ENCODE measurements at places on chromosomes 4 and X.

DNA sequence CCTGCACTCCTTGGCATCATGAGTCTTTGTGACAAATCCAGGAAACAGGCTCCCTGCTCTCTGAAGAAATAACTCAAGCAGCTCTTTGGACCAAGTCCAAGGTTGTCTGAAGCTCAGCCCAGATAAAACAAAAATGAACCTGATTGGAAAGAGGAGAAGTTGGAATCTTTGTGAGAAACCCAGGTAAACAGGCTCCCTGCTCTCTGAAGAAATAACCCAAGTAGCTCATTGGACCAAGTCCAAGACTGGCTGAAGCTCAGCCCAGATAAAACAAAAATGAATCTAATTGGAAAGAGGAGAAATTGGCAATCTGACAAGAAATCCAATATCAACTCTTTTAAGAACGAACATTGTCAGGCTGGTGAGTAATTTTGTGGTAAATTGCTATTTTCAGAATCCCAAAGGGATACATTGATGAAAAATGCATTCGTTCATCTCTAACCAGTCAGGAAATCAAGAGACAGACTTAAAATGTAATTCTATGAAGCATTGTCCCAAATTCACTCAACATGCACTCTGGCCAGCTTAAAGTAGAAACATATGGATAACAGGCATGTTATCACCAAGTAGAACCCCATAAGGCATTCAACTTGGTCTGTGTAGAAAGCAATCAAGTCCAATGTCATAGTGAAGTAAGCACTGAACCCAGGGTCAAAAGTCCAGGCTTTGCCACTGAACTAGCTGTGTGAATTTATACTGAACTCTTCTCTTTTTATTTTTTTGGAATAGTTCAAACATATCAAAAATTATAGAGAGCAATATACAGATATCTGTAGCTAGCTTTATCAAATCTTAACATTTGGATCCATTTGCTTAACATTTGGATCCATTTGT lies 16.8 kb upstream of the NFXL1 start:
- no peak for DNase-seq

DNA sequence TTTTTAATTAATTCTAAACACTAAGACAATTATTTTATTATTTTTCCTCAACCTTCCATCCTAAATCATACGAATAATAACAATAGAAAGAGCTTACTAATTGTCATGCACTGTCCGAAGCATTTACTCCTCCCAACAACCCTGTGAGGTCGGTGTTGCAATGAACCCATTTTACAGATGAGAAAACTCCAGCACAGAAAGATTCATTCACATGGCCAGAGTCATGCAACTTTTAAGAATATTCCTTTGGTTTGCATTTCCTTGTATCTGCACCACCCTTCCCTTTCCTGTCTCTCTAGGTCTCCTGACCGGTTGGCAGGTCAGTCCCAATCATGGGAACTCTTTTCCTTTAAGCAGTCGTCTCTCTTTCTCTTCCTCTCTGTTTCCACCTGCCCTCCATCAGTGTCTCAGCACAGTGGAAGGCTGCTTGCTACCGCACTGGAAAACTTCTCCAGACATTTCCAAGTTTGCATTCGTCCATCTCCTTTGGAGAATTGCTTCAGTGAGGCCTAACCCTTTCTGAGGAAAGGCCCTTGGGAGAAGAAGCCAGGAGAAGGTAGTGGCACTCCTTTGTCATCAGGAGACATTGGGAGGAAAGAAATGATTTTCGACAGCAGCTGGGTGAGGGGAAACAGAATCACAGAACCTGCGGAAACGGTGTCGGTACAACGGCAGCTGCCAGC lies 1.9 kb upstream of the TMSB4X start:
- no peak for DNase-seq

- DNase-seq, result no peak
Measured at GRCh38 chr4:148790691-148791090, 348.5 kb upstream of the NR3C2 start.

GRCh38 chr4:2954358-2955185 lies 8.6 kb downstream of the NOP14 start:
- DNase-seq, result no peak

- no peak for DNase-seq
Measured at GRCh38 chrX:4850312-4850711, 1136.9 kb upstream of the PRKX start.

DNA sequence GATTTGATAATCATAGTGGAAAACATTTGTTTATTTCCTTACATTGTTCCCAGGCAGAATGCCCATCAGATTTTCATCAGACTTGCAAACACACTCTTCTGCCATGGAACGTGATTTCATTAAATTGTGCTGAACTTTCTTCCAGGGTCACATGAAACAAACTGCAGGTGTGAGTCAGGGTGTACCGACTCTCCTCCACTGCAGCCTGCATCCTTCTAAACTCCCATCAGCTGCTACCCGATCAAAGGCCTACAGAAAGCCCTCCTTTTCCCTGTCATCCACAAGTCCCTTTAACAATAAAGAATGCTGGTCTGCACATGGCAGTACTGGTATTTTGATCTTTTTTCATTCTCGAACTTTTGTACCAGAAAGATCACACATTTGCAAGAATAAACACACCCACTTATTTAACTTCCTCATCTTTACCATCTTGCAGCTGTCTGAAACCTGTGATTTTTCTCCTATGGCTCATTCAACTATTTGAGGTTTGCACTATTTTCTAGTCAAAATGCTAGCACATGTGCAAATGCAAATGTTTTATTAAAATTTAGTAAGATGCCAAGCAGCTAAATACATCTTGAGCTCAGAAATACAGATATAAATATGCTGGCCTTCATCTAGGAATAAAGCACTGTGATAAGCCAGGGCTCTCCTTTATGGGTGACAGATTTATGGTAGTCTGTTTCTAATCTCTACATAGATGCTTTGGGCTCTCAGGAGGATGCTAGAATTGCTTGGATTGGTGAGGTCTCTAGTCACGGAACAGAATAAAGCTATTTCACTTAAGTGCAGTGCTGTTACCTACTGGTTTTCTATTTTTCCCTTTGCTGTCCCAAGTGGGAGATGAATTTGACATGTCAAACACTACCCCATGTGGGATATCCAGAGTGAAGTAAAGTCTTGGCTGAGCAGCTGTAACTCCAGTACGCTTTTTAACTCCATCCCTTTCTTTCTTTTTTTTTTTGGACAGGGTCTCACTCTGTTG lies 25.8 kb upstream of the ARHGAP24 start:
- no peak for DNase-seq

DNA sequence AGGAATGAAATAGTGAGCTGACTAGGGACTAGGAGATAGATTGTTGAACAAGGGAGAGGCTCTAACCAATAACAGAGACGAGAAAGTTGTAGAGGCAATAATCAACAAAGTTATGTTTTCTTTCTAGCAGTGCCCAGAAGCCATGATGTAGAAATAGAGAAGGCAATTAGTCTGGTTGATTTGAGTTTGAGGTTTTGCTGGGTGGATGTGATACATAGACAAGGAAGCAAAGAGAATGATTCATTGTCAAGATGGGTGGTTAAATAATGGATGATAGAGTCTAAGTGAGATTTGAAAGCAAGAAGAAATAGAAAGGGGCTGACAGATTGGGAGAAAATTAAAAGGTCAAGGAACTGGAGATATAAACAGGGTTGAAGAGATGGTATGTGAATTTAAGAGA lies 11.2 kb downstream of the RBM41 start:
- no peak for DNase-seq

GRCh38 chr4:119040261-119040660 lies 95.4 kb upstream of the MYOZ2 start:
- no peak for DNase-seq

- no peak for DNase-seq
Measured at GRCh38 chr4:140901736-140902336, 145.7 kb upstream of the TBC1D9 start.

DNA sequence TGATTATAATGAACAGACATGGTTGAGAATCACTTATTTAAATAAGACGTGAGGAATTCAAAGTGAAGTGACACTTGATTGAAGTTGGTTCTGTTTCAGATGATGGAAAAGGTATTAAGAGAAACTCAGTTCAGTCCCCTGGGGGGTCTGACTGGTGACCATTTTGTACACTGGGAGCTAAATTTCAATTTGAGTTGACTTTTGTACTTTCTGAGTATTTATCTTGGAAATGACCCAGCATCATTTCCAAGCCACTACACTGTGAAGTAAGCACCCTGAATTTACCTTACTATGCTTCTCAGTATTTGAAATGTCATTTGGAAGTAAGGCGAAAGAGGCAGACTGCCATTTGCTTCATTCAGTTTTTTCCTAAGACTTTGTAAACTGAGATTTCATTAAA lies 73.4 kb downstream of the CNOT6L start:
- DNase-seq, result no peak

DNA sequence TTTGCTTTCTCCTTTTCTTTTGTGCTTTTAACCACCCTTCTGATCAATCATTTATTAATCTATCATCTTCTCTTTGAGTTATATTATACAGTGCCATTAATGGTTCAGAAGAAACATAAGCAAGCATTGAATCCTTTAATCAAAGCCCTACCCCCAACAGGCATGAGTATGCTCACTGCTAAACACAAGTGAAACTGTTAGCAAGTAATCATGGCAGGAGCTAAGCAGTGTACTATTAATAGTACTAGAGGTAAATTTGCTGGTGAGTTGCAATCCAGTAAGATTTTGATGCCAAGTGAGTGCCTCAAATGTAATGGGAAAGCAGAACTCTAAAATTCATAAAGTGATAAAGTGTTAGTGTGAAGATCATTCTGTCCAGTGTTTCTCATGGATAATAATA lies 57.2 kb downstream of the FNIP2 start:
- no peak for DNase-seq

DNA sequence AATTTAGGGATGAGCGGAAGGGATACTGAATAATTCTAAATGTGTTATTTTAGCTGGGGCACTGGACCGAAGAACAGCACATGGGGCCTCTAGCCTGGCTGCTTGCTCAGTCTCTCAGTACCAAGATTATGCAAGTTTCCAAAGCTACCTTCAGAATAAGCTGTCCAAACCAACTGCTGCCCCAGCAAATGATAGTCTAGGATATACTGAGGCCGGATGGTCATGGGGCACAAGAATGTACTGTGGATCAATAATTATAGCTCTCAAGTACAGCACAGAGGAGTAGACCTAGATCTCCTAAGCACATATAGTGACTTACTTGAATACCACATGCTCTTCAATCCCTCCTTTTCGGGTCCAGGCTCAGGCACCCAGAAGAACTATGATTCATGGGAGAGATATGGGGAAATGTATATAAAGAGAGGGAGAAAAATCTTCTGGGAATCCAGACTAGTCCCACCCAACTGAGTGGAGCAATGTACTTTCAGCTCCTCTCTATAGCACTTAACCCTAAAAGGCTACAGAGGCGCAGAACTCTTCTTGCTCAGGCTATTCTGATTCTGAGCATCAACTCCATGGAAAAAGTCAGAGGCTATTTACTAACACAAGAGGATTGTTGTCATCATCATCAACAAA lies 160.3 kb upstream of the GPC4 start:
- DNase-seq, result no peak

GRCh38 chrX:22247169-22247568 lies 25.5 kb upstream of the CBLL2 start:
- no peak for DNase-seq

DNA sequence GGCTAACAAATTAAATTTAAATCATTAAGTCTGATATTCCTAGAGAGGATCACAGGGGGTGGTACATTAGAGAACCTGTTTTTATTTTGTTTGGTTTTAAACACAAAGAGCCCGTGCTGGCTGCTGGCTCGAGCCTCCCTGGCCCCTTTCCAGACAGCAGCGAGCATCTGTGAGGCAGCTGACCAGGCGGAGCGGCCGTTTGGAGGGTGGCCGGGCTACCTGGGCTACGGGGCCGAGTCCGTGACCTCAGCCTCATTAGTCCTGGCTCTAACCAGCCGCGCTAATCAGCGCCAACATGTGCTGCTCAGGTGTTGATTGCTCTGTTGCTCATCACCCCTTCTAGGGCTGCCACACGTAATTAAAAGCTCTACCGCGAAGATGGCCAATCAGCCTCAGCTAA lies 35.3 kb downstream of the DCTD start:
- DNase-seq, result no peak

DNA sequence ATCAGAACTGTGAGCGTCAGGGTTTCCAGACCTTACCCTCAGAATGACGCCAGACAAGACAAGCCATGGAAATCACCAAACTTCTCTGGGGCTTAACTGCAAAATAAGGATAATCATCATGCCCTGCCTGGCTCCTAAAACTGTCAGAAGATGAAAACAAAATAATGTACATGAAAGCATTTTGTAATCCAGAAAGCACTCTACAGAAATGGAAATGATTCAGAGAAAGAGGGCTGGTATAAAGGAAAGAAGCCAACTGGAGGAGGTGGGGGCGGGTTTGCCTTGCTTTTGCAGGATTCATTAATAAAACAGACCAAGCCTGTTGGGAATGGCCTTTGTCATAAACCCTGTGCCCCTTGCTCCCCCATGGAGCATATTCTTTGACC lies 47.3 kb downstream of the SEPSECS start:
- DNase-seq, result no peak

DNA sequence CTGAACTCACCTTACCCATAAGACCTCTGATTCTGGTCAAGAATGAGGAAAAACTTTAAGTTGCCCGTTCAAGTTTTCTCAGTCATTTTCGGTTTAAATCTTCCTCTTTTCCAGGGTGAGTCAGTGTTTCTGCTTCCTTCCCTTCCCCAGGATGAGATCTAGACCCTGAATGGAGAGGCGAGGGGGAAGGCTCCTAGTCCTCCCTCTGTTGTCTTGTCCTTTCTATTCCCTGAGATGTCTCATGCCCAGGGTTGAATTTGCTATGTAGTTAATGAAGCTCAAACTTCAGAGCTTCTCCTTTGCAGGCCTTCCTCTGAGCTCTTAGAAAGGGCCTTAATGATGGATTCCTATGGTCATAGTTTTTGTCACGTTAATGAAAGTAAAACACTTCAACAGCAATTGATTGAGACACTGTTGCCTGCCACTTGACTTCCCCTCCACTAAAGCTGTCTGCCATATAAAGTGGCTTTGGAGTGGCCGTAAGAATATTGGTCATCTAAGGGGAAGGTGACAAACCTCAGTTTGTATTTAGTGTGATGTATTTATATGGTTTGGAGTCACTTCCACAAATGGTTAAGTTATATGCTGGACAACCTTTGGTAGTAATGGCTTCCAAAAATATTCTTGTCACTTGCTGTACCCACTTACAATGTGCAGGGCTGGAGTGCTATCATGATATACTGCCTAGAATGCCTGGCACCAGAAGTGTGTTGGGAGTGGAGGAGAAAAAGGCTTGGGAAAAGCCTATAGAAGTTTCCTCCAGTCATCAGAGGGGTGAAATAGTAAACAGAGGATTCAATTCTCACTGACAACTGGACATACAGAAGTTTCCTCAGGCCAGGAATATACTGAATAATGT lies 24.3 kb upstream of the GPRIN3 start:
- no peak for DNase-seq

DNA sequence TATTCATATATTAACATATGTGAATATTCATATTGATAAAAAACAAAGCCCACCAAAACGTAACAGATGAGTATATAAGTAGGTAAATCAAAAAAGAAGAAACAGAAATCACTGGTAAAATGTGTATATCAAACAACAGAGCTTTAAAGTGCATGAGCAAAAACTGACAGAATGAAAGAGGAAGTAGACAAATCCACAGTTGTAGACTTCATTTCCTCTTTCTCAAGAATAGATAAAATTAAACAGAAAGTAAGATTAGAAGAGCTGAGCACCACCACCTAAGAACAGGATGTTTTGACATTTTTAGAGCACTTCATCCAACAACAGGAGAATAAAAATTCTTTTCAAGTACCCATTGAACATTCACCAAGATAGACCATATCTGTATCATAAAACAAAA lies 64.6 kb downstream of the CNKSR2 start:
- DNase-seq, result no peak

Measured in stimulated activated CD8-positive, alpha-beta memory T cell treated with anti-CD3 and anti-CD28 coated beads, Interleukin-15, amount 100 ng/mL, for 1 hour (primary cell).